Keratinocyte (primary cell): ENCODE measurements at places on chromosomes 7 and 10. TPM values are rescaled to one million over a fixed set of nuclear protein-coding genes. Genes with fewer than 3 reads are reported as not detected.

INMT gene
- not detected in 3 replicates for polyA plus RNA-seq

NUTM2D gene
- 2.5 to 4.8 TPM (median 3.9 TPM) in 3 replicates for polyA plus RNA-seq

MET gene
- 99.8 to 119 TPM (median 117 TPM) in 3 replicates for polyA plus RNA-seq

NYAP1 gene
- 0.16 to 0.48 TPM (median 0.16 TPM) in 3 replicates for polyA plus RNA-seq

CYP3A4 gene
- not detected in 3 replicates for polyA plus RNA-seq

MSS51 gene
- polyA plus RNA-seq: 0.39 to 1.3 TPM (median 1.3 TPM) in 3 replicates

KLF14 gene
- polyA plus RNA-seq: 0.01 to 0.03 TPM (median 0.03 TPM) in 3 replicates

COL26A1 gene
- not detected in 3 replicates for polyA plus RNA-seq

AKR1B15 gene
- polyA plus RNA-seq: 0.15 to 0.48 TPM (median 0.28 TPM) in 3 replicates

CYP17A1 gene
- not detected in 3 replicates for polyA plus RNA-seq
